CD4-positive, alpha-beta T cell treated with Interleukin-2 at 100 ng/mL for 4 hours (primary cell): ENCODE measurements at places on chromosomes 5 and 9.

- no peak for DNase-seq
These were observed 20.7 kb downstream of the ZNF608 start for GRCh38 chr5:124725622-124726258.

DNA sequence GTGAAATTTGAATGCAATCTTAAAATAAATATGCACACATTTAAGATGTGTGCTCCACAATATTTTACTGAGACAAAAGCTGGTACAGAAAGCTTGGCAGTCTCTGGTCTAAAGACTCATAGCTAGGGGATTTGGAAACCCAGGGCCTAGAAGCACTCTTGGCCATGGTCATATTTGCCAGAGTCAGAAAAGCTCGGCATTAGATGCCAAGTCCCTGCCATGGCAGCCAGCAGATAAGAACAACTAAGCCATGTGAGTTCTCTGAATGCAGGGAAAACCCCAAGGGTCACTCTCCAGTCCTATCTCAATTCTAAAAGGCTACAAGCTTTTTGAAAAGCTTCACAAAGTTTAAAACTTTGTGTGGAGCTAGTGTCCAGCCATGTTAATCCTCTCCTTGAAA lies 119.5 kb downstream of the FAM114A2 start:
- DNase-seq, result no peak

DNA sequence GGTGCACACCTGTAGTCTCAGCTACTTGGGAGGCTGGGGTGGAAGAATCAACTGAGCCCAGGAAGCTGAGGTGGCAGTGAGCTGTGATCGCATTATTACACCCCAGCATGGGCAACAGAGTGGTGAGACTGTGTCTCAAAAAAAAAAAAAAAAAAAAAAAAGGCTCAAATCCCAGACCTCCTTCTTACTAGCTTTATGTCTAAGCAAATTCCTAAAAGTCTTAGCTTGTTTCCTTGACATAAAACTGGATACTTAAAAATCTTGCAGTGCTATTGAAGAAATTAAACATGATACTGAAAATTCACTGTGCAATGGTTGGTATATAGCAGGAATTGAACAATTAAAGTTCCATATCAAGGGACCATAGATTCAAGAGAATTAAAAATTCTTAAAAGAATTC lies 45.0 kb downstream of the PCDHGC5 start:
- no peak for DNase-seq

- no peak for DNase-seq
These were observed 392.2 kb upstream of the KLF4 start for GRCh38 chr9:107881626-107882300.

- DNase-seq, result no peak
These were observed 57.4 kb upstream of the CTNNA1 start for GRCh38 chr5:138695781-138696180.

- no peak for DNase-seq
These were observed 33.0 kb downstream of the DAPK1 start for GRCh38 chr9:87530716-87531115.

DNA sequence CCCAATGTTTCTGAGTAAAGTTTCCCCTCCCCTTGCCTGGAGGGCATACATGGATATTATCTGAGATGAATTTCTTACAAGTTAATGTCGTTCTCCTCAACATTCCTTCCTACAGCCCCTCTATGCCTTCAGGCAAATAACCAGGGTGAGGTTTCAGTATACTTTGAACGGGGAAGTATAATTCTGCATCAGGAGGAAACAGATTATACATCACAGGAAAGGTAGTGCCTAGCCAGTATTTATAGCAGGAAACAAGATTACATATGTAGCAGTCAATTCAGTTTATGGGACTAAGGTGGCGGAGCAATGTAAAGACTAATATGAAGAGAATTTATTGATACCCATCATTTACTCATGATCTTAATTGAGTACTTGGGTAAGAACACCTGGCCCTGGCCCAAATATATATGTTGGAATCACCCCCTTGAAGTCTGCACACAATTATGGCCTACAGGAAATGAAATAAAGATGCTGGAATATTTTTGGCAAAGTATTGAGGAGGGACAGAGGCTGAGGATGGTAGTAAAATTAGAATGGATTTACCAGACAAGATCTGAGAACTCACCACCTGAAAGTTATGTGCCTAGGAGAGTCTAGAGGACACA lies 661.1 kb downstream of the PTPRD start:
- DNase-seq, result no peak

DNA sequence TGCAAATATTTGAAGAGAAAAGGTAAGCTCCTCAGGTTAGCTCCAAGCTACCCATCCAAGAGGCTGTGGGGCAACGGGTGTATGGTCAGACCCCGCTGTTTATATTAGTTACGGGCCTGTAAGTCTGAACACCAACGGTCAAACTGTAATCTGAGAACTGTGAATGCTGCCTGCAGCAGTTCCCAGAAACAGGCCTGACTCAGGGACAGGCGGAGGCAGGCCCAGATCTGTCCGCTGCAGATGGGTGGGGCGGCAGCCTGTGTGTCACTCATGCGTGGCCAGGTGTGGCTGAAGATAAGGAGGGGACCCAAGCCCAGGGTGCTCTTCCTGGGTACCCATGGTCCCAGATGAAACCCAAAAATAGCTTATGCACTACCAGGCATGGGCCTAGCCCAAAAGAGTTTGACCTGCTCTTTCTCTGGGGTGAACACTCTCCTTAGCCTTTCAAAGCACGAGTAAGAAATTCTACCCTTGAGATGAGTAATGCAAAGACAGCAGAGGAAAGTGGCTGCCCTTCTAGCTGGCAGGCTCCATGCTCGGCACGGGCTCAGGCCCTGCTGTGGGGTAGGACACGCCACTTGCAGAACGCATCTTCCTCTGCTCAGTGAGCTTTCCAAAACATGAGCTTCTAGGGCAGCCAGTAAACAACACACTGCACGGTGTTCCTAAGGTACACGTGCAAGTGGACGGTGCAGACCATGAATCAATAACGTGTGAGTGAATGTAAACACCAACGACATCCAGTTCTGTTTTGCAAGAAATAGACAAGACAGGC lies 9.1 kb downstream of the UBAC1 start:
- DNase-seq, result no peak

DNA sequence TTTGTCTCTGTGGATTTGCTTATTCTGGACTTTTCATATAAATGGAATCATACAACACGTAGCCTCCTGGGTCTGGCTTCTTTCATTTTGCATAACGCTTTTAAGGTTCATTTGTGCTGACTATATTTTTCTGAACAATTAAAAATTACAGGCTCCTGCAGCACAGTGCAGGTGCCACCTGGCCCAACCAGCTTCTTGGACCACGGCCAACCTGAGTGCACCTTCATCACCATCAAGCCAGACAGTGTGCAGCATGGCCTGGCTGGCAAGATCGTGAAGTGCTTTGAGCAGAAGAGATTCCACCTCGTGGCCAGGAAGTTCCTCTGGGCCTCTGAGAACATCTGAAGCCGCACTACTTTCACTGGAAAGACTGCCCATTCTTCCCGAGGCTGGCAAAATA lies 53.5 kb upstream of the COL15A1 start:
- DNase-seq, result no peak

DNA sequence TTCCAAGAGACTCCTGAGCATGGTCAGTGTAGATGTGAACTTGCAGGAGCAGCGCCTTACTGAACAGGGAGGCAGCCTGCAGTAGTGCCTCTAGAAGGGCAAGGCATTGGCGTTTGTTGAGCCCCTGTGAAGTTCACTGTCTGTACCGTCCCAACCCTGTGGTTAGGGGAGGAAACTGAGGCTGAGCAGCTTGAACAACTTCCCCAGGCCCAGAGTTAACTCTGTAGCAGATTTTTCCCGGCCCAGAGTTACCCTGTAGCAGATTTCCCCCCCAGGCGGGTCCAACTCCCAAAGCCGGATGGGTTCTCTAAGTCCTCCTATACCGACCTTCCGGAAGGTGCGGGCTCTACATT lies 9.6 kb downstream of the LMX1B start:
- no peak for DNase-seq

DNA sequence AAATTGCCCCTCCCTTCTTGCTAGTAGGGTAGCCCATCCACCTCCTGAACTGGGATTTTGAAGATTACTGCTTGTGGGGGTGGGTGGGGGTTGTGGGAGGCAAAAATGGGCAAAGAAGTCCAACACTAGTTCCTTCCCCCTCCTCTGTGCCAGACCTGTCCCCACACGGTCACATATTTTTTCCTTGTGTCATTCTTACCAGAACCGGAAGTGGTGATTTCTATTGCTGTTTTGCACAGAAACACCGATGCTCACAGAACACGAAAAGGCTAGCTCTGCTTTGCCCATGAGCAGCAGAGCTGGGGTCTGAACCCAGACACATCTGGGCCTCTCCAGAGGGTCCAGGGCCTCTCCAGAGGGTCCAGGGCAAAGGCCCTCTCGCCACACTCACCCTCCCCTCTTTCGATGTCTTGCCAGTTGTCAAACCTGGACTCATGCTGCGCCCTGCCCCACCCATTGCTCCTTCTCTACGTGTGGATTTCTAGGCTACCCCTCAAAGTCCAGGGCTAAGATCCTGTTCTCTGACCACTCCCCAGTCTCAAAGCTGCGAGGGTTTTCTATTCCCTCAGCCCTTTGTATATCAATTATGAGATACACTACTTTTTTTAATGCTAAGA lies 264.4 kb upstream of the MSX2 start:
- no peak for DNase-seq

DNA sequence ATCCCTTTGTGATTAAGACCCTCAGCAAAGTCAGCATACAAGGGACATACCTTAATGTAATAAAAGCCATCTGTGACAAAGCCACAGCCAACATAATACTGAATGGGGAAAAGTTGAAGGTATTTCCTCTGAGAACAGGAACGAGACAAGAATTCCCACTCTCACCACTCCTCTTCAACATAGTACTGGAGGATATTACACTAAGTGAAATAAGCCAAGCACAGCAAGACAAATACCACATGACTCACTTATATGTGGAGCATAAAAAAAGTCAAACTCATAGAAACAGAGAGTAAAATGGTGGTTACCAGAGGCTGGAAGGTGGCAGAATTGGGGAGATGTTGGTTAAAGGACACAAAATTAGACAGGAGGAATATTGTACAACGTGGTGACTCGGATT lies 118.1 kb upstream of the NFIL3 start:
- DNase-seq, result no peak

- DNase-seq, result no peak
These were observed 312.0 kb upstream of the RGMB start for GRCh38 chr5:98461485-98461884.

- DNase-seq, result no peak
These were observed 662.4 kb downstream of the DTWD2 start for GRCh38 chr5:118325931-118326330.

DNA sequence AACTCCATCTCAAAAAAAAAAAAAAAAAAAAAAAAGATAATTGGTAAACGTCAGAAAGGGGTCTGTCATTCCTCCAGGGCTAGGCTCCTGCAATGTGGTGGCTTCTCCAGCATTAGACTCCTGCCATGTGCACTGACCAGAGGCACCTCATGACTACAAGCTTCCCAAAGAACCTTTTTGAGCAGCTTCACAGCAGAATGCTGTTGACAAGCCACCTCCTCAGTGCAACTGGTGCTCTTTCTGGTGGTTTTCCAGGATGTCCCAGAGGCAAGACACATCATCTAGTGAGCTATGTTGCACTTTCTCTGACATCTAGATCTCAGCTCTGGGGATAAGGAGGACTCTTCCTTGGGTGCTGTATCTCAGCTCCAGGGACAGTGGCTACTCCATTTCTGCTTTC lies 11.6 kb downstream of the RPL37 start:
- no peak for DNase-seq

DNA sequence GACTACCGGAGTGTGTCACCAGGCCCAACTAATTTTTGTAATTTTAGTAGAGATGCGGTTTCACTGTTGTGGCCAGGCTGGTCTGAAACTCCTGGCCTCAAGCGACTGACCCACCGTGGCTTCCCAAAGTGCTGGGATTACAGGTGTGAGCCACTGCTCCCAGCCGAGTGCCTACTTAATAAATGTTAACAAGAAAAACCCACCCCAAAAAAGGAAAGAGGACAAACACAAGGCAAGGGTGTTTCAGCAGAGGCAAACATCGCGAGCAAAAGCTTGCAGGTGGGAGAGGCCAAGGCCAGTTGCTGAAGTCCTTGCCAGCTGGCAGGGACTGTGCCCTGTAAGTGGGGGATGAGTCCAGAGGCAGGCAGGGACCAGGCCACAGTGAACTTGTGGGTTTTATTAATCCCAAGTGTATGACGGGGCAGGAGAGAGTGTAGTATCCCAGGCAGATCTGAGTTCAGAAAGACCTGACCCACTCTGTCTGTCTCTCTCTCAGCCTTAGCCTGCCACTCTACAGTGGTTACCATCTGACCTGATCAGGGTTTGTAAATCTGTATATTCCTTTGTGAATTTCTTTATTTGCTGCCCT lies 6.4 kb upstream of the FPGS start:
- no peak for DNase-seq

GRCh38 chr5:73664796-73665195 lies 38.8 kb downstream of the ARHGEF28 start:
- no peak for DNase-seq

GRCh38 chr9:71909887-71910649 lies 925 bp downstream of the ABHD17B start:
- no peak for DNase-seq

GRCh38 chr9:103364753-103365152 lies 369.6 kb downstream of the CYLC2 start:
- DNase-seq, result no peak

DNA sequence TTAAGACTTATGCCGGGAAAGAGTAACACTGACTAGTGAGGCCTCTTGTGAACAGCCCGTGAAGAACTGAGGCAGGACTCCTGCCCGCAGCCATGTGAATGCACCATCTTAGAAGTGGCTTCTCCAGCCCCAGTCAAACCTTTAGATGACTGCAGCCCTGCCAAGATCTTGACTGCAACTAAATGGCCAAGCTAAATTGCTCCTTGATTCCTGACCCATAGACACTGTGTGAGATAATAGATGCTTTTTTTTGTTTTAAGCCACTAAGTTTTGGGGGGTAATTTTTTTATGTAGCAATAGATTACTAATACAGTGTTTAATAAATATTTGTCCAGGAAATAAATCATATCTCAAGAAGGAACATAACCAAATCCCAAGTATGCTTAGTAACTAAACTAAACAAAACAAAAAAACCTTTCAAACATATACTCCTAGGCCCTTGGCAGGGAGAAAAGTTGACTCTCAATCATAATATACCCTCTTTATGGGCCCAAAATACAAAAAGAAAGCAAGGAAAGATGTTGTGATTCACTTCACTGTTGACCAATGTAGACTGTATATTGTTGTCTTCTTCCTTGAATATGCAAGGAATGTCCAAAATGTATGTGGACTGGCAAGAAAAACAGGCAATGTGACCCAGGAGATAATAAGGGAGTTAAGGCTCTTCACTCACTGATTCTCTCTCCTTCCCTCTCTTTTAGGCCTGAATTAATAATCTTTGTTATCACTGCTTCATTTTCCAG lies 79.7 kb upstream of the ZNF366 start:
- DNase-seq, result no peak

DNA sequence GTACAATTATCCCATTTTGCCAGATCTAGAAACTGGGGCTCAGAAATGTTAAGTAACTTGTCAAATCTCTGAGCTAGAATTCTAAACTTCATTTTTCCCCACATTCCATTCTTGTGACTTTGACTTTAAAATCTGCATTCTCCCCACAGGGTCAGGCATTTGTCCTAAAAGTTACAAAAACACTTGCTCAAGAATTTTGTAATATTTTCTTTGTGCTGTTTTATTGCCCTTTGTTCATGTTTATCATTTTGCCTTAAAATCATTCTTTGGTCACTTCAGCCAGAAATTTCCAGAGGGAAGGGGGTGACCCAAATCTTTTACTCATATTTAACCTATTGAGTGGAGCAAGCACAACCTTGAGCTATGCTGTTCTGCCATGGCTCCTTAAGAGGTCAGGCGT lies 120.1 kb upstream of the CCL21 start:
- DNase-seq, result no peak

- DNase-seq, result no peak
These were observed 221.1 kb downstream of the ISL1 start for GRCh38 chr5:51604324-51604723.

GRCh38 chr5:83227611-83228010 lies 150.3 kb downstream of the XRCC4 start:
- DNase-seq, result no peak
